ENCODE measurements at places on chromosomes 12 and 14. TPM values are rescaled to one million over a fixed set of nuclear protein-coding genes. Genes with fewer than 3 reads are reported as not detected.

DNA sequence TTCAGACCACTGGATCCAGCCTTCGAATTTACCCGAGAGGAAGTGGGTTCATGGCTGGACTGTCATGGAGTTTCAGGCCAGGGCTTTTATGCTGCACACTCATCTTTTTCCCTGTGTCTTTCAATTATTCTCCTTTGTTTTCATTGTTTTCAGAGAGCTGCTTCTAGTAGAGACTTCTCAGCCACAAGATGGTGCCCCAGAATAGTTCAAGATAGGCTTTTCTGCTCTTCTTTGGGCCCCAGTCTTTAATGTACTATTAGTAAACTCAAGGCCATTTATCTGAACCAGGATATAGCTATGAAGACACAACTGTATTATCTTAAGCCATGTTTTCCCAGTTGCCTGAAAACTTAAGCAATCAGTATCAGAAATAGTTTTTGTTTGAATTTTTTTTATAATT lies 30.4 kb upstream of the PSMA6 start:
- DNase-seq, result no peak

GRCh38 chr12:12870465-12870864 lies 20.9 kb upstream of the GPRC5A start:
- DNase-seq, result peak; percentile 90

DNA sequence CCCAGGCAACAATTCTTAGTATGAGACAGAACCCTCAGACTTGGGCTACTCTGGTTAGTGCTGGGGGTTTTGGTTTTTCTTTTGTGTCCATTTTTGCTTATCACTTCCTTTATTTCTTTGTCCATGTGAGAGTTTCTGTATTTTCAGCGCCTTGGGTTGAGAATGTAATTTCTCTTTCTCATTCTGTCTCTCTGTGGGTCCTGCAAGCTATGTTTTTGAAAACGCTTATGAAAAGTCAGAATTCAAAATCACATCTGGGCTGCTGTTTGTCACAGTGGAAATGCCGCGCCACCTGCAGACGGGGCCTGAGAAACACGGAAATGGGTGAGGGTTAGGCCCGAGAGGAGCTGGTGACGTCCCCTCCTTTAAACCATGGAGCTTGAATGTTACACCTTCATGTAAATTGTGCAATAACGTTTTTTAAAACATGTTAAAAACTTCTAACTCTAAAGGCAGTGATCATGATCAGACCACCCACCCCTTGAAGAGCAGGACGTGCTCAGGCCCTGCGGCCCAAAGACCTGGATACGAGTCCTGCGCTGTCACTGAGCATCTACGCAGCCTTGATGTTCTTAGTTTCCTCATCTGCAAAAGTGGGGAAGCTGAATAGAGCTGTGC lies 26.1 kb downstream of the JDP2 start:
- DNase-seq, result no peak

- DNase-seq, result no peak
These were observed 796.4 kb downstream of the MED13L start for GRCh38 chr12:115481141-115481540.

Gene KRT78
- not detected for total RNA-seq

Data from fibroblast of lung (primary cell).